AG04450 (cell line): ENCODE measurements at places on chromosomes 7 and 10.

- DNase-seq = no peak
These were observed 58.0 kb downstream of the CALML3 start for GRCh38 chr10:5582736-5583135.

GRCh38 chr7:2104716-2105115 is 128.0 kb downstream of the MAD1L1 start:
- no peak for DNase-seq

GRCh38 chr10:89162596-89162995 is 44.5 kb downstream of the CH25H start:
- DNase-seq = no peak

- no peak for DNase-seq
These were observed 524.4 kb downstream of the SDK1 start for GRCh38 chr7:3825491-3825890.

DNA sequence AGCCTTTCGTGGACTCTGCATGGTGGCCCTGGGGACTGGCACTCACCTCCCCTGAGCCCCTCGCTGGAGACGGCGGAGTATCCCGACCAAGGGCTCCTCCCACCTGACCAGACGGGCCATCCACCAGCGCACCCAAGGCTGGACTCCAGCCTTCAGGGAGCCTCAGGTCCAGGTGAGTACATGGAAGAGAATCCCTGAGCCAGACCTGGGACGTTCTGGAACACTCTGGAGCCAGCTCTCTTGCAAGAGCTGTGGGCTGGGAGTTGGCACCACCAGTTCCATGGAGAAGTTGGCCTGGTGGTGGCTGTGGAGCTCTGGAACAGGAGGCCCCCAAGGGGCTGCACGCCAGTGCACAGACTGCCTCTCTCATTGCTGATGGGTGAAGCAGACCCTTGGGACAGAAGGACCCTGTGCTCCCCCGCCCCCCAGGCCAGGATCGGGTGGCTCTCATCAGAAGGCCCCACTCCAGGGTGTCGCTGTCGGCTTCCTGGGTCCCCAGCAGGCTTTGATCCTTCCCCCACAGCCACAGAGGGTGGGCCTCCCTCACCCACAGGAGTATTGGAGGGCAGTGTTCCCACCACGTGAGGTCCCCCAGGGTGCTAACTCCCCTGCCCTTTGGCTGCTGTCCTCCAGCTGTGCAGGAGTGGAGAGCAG is 189.9 kb downstream of the EBF3 start:
- DNase-seq = no peak

GRCh38 chr7:121515630-121516401 is 119.7 kb upstream of the FAM3C start:
- no peak for DNase-seq

DNA sequence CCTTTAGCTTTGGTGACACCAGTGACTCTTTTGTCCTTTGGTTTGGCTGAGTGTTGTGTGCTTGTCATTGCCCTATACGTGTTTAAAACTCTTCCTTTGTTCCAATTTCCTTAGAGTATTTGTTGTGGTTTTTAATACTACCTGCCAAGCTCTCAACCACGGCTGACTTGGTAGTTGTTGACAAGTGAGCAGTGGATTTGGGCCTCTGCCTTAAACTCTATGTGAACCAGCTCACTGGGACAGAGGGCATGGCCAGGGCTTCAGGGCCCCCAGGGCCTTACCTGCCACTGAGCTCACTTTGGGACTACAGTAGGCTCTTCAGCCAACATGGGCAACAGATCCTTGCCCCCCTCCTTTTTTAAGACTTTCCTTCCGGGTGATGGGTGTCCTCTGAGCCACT is 9.6 kb upstream of the DMBT1 start:
- DNase-seq = no peak

DNA sequence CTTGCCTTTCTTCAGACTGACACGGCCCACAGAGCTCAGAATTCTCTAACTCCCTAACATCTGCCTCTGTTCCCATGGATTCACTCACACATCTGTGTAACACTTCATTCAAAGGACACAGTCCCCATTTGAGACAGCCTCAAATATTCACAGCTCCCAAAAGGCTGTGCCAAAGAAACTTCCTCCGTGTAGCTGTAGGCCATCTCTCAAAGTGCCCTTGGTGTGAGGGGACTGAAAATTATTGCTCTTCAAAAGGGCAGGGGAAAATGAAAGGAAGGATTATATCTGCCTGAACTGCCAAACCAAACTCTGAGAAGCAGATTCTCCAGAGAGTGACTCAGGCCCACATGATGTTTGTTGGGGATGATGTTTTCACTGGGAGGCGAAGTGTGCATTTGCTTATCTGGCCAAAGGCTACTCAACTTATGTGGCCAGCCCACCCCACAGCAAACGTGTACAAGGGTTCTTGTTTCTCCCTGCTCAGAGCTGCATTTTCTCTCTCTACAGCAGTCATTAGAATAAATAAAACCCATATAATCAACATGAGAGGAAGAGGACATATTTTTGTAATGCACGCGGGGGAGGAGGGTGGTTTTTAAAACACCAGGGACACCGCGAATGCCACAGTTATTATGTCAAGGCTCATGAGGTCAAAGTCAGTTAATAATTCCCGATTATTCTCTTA is 302.4 kb upstream of the NFE2L3 start:
- peak; percentile 86 for DNase-seq

- DNase-seq = no peak
These were observed 6.8 kb upstream of the MYOZ1 start for GRCh38 chr10:73647875-73648651.

- DNase-seq = no peak
These were observed 40.3 kb upstream of the GNAT3 start for GRCh38 chr7:80552031-80552694.

DNA sequence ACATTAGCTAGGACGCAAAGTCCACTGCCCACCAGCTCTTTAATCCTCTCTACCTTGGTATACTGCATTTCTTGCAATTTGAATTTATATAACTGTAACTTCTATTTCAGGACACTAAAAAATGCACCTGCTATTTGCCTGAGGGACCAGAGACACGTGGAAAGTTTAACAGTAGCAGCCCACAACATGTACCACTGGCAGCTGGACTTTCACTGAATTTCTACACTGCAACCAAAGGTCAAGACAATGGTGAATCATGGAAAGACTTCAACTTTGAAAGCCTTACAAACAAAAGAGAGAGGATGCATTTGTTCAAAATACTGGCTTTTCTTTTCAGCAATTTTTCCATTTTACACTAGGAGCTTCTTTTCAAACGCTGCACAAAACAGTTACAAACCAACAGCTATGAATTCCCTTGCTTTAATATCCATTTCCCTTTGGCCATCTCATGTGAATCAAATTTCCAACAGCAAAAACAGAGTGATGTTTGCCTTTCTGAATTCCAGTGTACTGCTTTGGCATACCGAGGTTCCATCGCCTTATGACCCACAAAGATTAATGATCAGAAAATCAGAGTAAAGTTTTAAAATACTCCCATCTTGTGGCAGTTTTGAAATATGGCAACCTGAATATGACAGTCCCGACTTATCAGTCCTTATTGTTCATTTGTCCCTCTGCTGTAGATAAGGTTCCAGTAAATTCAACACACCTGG is 29.9 kb upstream of the HNRNPH3 start:
- DNase-seq = peak; percentile 34

GRCh38 chr7:87220026-87220733 is 648 bp upstream of the TMEM243 start:
- no peak for DNase-seq

- DNase-seq = no peak
These were observed 443.0 kb upstream of the MKI67 start for GRCh38 chr10:128568990-128569945.

GRCh38 chr10:79405221-79405994 is 40.0 kb downstream of the ZCCHC24 start:
- no peak for DNase-seq

- no peak for DNase-seq
These were observed 61.4 kb downstream of the PLXDC2 start for GRCh38 chr10:19877466-19878255.

- no peak for DNase-seq
These were observed 38.7 kb downstream of the SHH start for GRCh38 chr7:155773531-155773930.

DNA sequence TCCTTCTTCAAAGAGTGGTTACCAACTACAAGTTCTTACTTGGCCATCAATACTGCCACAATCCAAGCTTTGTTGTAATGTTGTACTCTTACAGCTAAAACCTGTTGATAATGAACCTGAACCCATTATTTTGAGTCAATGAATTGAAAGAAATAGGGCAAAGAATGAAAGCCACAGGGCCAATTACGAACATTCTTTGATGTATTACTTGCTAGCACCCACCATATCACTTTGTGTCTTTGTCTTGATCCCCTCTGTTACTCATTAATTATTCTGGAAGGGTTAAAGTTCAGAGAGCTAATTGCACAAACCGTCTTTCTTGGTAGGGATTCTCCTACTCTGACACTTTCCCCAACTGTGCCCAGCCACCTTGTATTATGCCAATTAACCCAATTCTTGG is 53.2 kb upstream of the TFEC start:
- DNase-seq = no peak

- DNase-seq = no peak
These were observed 28.3 kb downstream of the EXOC6 start for GRCh38 chr10:92876509-92877036.

GRCh38 chr10:17506390-17506789 is 52.0 kb upstream of the ST8SIA6 start:
- DNase-seq = no peak

- DNase-seq = no peak
These were observed 58.7 kb upstream of the NANOS1 start for GRCh38 chr10:118970770-118971169.

DNA sequence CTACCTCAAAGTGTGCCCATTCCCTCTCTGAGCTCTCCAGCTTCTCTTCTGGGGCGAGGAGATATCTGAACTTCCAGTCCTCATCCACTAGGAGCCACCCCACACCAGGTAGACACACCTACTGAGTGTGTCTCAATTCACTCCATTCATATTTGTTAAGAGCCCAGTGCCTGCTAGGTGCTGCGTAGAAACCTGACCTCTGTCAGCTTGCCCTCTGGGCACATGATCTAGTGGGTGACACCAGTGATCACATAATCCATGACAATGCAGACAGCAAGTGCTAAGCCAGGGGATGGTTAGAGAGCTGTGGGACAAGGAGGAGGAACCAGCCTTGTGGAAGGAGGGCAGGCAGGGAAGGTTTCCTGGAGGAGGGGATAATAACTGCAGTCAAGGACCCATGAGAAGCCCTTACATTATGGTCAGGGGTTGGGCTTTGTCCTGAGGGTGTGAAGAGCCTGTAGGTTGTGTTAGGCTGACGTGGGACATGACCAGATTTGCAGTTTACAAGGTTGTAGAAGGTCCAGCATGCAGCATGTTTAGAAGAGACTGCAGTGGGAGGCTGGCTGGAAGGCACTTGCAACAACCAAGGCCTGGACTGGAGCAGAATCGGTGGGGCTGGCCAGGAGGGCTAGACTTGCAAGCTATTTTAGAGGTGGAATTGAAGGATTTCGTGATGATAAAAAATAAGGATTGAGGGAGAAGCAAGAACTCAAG is 81.8 kb downstream of the COL13A1 start:
- no peak for DNase-seq

DNA sequence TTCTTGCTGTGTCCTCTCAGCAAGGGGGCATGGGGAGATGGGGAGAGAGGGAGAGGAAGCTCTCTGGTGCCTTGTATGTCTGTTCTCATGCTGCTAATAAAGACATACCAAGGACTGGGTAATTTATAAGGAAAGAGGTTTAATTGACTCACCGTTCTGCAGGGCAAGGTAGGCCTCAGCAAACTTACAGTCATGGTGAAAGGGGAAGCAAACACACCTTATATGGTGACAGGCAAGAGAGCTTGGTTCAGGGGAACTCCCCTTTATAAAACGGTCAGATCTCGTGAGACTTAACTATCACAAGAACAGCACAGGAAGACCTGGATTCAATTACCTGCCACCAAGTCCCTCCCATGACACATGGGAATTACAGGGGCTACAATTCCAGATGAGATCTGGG is 464.7 kb upstream of the CELF2 start:
- DNase-seq = no peak

- no peak for DNase-seq
These were observed 166.6 kb upstream of the KLF14 start for GRCh38 chr7:130900471-130901076.

- no peak for DNase-seq
These were observed 165.4 kb downstream of the ACTR3B start for GRCh38 chr7:152924826-152925411.

DNA sequence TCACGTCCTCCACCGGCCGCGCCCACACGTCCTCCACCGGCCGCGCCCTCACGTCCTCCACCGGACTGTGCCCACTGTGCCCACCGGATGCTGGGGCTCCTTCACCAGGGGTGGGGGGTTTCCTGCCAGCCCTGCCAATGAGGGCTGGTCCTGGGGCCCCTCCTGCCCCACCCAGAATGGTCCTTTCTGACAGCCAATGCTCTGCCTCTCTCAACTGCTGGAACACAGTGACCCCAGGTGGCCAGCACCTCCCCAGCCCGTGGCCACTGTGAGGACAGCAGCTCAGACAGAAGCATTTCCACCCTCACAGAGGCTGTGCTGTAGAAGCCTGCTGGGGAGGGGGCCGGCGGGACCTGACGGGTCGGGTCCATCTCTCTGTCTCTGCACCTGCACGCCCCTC is 90.1 kb upstream of the DNAAF5 start:
- DNase-seq = no peak

DNA sequence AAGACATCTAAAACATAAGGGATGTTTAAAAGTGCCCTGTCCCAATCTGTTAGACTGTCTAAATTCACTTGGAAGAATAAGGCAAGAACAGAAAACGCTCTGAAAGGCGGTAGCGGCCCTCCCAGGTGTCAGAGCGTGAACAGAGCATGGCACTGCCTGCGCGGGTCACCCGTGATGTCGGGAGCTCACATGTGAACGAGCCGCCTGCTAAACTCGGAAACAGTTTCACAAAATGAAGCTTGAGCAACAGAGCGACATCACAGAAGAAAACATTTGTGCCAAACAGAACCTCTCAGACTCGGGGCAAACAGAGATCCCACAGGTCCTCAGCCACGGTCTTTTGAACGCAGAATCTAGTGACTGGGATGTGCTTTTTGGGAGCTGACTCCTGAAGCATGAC is 12.8 kb downstream of the BRI3 start:
- no peak for DNase-seq

DNA sequence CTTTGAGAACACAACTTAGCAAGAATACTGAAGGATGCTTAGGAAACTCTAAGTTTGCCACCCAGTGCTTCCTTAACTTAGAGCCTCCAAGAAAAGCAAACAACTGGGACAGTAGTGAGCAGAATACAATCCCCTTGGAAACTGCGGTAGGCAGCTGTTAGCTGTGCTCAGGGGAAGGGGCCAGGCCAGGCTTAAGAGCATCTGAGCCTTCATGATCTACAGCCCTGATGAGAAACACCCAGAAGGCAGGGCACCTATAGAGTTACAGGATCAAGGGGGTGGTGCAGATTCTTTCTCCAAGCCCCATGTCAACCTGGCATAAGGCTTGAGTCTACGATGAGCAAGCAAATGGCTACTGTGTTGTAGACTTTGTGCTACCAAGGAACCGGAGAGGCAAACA is 51.4 kb upstream of the DLG5 start:
- DNase-seq = no peak

- no peak for DNase-seq
These were observed 76.2 kb downstream of the GPR85 start for GRCh38 chr7:113010377-113010776.

GRCh38 chr10:785089-785860 is 95.8 kb upstream of the DIP2C start:
- DNase-seq = no peak
